ENCODE measurements at places on chromosomes 7 and 10.

DNA sequence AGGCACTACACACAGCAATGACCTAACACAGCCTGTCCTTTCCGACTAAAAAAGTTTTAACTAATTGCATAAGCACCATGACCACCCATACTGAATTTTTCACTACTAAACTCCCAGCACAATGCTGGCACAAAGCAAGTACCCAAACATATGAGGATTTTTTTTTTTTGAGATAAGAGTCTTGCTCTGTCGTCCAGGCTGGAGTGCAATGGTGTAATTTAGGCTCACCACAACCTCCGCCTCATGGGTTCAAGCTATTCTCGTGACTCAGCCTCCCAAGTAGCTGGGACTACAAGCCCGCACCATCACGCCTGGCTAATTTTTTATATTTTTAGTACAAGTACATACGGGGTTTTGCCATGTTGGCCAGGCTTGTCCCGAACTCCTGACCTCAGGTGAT is 5.1 kb downstream of the UBE2H start:
- DNase-seq, result no peak

GRCh38 chr7:124818807-124819206 is 53.2 kb upstream of the GPR37 start:
- no peak for DNase-seq

DNA sequence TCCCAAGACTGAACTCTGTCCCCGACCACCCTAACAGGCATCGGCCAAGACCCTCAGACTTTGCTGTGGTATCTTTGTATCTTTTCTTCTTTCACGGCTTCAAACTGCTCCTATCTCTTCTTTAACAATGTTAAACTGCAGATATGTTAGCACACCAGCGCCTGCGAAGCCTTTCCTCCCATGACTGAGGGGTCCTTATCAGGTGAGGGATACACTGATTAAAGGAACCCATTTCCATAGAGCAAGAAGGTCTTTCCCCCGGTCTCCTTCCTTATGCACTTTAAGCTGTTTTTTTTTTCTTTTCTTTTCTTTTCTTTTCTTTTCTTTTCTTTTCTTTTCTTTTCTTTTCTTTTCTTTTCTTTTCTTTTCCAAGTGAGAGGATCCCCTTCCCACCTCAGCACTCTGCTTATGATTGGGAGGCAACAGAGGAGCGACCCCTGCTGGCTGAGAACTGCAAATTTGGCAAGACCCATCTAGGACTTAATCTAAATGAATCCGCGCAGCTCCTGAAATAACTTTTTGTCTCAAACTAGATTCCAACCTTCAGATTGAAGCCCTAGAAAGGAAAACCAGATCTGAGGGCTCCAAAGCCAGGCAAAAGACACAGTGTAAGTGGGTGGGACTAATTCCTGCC is 109.9 kb downstream of the ITGB8 start:
- DNase-seq, result no peak

DNA sequence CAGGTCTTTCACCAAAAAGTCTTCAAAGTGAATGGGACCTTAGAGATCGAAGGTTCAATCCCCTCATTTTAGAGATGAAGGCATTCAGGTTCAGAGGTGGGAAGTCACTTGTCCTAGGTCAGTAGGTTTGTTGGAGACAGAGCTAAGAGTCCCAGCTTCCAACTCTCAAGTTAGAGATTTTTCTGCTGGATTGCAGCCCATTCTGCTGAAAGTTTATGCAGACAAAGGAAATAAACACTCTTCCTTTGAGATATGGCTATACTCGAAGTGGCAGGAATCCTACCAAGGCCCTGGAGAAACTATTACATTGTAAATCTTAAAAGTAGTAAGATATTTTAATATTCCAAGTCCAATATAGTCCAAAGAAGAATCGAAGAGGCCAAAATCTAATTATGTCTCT is 64.4 kb downstream of the LYZL1 start:
- no peak for DNase-seq

DNA sequence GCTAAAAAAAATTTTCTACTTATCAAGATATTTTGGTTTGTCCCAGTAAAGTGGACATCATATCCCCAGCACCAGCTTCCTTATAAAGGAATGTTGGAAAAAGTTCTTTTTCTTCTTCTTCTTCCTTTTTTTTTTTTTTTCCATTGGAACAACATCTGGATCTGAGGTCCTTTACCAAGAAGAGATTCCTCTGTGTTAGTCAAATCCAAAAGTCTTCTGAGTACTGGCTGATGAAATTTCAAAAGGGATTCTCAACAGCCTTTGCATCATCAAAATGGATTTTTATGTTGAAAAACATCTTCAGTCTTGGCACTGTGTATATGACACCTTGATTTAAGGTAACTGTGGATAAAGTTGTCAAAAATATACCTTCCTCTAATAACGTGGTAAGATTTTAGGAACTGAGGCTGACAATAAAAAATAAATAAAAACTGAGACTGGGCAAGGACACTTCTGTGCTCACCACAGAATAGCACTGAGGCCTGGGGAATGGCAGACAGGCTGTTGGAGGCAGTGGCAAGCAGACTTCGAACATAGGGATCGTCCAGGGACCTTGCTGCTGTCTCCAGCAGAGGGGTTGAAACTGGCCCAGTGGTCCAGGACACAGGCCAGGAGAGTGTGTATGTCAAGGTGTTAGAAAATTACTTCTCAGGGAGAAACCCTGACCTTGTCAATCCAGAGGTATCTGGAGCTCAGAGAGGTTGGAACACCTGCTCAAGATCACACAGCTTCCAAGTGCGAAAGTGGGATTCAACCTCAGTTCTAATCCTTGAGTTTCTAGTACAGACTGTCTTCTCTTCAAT is 130.4 kb downstream of the PTPN20 start:
- no peak for DNase-seq

- DNase-seq, result no peak
Measured at GRCh38 chr7:139602143-139602722, 78.7 kb downstream of the CLEC2L start.

DNA sequence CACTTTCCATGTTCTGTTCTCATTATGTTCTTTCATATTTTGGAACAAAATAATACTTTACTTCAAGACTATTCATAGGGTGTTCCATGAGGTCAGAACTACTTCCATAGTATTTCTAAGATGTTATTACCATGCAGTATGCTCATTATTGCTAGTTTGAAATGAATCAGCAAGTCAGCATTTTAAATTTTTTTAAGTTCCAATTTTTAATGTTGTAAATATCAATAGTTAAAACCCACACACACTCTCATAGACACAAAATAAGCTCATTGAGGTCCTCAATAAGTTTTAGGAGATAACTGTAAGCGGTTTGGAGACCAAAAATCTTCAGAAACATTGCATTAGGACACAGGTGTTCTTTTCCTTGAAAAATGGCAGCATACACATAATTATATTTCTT is 550.7 kb downstream of the AUTS2 start:
- no peak for DNase-seq

DNA sequence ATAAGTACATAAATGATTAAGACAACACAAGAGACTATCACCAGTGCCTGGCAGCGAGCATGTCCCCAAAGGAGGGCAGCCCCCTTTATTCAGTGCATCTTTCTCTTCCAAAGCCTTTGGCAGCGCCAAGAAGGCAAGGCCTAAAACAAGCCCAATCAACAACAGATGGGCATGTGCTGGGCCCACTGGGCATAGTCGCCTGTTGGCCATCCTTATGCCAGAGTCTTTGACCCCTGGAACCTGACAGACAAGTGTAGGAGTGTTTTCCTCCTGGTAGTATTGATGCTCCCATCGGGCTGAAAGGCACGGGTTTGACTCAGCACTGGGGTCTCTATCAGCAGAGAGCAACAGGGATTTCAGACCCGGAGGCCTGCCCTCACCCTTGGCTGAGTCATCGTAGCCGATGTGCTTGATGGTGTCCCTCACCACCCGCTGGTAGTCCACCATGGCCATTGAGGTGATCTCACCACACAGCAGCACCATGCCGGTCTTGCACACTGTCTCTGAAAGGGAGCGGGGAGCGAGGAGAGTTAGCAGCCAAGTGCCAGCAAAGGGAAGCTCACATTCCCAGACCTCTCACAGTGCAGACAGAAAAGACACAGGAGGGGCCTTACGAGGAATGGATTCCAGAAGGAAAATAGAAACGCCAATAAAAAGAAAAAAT is 5.8 kb downstream of the MAT1A start:
- no peak for DNase-seq

DNA sequence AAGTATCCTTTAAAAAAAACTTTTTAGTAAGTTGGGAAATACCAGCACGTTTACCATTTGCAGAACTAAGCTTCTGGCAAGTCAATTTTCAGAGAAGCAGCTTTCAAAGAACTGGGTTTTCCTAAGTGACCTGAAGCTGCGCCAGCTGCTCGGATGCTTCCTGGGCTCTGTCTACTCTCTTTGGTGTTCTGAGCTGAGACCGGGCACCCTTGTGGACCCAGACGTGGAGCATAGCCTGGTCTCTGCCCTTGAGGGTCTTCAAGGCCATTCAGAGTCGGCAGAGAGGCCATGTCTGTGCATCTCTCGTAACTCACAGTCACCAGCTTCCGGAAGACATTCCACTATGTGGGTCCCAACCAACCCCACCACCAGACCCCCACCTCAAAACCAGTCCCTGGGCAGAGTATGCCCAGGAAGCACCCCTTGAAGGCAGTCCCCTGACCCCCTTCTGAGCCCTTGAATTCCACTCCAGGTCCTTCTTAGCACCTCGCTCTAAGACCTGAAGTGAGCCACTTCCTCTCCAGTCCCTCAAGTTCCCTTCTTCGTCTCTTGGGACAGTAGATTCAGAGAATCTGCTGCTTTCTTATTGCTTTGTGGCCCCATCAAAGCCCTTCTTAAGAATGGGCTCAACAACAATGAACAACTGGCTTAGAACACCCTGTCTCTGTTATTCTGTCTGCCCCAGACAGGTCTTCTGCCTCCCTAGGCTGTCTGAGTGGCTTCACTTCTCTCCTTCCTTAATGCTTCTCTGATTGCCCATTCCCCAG is 8.5 kb downstream of the CALML5 start:
- DNase-seq, result no peak

DNA sequence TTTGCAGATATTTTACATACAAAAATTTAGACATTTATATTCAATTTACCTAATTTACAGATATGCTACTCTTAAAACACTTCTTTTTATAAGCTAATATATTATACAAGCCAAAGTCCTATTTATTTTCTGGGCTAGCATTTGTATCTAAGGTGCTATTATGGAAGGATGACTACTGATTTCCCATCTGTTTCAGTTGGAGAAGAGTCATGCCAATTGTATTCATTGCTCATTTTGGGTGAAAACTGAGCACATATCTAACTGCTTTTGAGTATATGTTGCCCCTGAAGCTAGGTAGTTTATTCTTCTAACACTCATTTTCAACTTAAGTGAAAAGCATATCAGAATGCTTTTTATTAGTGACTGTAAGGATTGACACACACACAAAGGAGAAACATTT is 172.9 kb downstream of the CDK14 start:
- DNase-seq, result no peak

DNA sequence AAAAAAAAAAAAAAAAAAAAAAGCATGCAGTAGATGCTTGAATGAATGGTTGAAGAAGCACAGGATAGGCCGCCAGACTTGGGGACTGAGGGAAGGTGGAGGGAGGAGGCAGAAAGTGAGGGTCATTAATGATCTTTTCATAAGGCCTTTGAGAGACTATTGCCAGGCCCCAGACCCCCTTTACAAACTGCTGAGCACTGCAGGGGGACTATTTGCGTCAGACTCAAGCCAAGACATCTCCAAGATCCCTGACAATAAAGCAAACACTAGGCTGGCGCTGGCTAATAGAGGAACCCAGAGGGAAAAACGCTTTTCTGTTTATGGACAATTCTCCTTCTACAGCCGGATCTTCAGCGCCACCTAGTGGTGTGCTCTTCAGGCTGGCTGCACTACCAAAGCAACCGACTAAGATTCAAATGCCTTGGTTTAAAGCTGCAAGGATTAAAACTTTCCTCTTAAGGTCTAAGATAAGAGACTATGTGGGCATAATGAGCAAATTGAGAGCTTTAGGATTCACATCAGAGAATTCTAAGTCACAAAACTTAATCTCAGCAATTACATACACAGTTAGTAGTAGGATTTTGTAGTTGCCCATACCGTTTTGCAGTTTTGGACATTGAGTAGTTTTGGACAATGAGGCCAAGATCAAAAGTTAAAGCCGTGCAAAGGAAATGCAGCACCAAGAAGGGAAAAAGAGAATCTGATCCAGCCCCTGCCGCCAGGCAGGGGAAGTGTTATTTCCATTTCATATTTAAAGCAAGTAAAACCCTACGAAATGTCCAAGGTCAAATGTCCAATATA is 17.9 kb upstream of the AGK start:
- DNase-seq, result peak; percentile 15

DNA sequence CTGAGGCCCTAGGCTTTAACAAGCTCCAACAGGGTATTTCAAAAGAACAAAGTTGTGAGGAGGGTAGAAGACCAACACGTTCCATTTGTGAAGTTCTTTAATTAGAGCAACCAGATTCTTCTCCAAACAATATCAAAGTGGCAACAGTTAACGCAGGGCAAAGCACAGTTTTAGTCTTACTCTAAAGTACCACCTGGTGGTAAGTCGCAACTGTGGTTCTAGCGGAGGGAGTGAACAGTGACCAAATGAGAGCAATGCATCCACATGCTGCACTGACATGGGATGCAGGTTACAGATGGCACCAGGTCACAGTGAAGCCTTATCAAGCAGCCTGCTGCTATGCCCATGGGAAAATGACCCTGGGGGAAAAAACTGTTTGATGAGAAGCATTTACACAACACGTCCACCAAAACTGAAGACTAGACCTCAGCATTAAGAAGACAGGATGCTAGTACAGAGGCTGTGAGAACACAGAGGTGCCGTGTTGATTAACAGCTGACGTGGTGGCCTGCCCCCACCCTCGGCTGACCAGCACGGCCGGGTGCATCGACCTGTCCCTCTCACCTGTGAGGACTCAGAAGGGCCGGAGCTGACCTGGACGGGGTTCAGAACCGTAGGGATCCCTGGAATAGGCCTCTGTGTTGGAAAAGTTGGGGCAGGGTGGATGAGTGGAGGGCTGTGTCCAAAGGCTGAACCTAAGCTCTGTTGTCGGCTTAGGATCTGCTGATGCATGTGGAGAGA is 211.2 kb downstream of the GLI3 start:
- DNase-seq, result no peak

- DNase-seq, result no peak
Measured at GRCh38 chr10:42988517-42989395, 88.1 kb upstream of the RET start.

DNA sequence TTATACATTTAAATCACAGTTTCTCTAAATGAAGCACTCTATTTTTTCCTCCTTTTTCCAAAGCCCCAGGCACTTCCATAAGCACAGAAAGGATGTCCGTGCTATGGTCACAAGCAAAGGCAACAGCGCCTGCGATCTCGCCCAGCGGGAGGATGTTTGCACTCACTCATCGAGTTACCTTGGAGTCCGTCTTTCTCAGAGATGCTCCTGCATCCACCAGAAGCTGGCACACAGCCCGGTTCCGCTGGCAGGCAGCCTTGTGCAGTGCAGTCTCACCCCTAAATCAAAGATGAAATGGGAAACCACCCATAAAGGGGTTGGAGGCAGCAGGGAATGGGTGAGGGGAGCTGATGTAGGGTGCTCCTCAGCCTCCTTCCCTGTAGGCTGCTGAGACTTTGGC is 51.9 kb upstream of the PTN start:
- no peak for DNase-seq

DNA sequence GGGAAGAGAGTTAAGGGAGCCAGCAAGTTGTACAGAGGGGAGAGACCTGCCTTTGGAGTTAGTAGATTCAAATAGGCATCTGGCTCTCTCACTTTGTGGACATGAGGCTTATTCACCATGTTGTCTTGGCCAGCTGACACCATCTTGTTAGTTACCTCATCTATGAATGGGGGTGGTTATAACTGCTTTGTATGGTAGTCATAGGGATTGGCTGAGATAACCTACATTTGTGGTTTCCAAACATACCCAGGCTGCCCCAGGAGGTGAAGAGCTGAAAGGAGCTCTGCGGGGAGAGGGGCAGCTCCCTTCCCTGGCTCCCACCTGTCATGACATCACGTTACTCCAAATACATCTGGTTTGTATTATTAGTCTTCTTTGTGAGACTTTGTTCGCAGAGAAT is 393.3 kb upstream of the AUTS2 start:
- no peak for DNase-seq
